Right cardiac atrium (tissue), 5 donors: ENCODE measurements at places on chromosomes 2 and 18. TPM values are rescaled to one million over a fixed set of nuclear protein-coding genes. Genes with fewer than 3 reads are reported as not detected.

GRCh38 chr2:14626873-14627272 lies 5.6 kb upstream of the LRATD1 start:
- DNase-seq: no peak

DNA sequence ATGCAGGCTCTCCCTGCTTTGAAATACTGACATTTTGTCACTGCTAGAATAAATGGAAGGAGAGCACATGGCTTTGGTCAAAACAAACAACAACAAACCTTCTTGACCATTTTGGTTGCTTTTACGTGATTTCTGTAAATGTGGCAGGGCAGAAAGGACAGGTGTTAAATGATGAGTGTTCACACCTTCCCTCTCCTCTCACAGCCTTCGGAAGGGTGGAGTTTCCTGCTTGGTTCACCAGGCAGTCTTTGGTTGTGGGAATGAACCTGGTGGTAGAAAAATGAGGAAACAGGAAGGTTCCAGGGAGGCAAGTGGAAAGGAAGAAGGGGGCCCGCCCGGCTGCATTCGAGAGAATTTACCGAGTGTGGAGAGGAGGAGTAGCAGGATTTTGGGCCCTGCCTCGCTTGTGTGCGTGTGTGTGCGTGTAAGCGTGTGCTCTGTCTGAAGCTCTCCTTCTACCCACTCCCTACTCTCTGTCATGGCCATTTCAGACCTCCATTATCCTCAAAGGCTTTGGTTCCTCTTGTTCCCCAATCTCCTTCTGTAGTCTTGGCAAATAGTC lies 23.7 kb upstream of the SPP2 start:
- DNase-seq: no peak

- DNase-seq: peak; percentile 56
Measured at GRCh38 chr2:168346725-168347477, 99.5 kb upstream of the STK39 start.

- DNase-seq: no peak
Measured at GRCh38 chr2:99181624-99182000, 628 bp downstream of the MRPL30 start.

- DNase-seq: peak; percentile 63
Measured at GRCh38 chr2:71691747-71692441, 238.5 kb downstream of the DYSF start.

- no peak for DNase-seq
Measured at GRCh38 chr2:40034198-40034597, 255.1 kb upstream of the THUMPD2 start.

DNA sequence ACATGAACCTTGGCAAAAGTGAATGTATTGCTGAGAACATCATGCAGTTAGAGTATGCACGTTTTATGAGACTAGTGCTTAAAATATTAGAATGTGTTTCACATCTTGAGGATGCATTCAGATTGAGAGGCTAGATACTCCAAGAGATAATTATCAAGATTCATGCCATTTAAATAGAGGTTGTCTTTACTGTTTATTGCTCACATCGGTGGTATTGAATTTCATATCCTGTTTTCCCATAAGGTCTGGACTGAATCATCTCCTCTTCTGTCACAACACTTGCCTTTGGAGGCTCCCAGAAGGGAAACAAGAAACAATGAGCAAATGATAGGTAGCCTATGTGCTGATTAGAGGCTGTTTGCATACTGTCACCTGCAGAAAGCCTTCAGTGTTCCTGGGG lies 83.8 kb downstream of the CLHC1 start:
- DNase-seq: no peak

DNA sequence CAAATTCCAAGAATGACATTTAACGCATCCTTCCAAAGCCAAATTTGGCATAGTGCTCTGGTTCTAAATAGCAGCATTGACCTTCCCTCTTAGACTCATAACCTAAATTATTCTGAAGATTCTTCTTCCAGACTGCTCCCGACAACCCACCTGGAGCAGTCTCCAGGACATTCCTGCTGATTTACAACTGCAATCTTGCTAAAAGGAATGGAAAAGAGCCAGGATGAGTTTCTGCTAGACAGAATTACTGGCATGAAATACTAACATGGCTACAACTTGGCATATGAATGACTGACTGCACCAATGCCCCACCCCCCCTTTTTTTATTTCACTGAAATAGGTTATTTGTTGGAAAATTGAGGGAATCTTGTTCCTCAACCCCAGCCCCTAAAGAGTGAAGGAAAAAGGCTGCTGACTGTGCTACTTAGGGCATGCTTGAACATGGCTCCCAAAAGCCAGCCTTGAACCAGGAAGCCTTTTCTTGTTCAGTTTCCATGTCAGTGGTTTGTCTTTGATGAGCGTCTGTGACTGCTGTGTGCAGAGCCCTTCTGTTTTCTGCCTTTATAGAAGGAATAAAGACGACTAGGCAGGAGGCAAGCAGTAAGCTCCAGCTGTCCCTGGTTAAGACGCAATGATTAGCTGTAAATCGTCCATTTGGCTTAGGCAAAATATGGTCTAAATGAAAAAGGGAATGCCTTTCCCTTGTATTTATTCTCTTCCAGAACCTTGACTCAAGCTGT lies 47.4 kb upstream of the ITGB6 start:
- DNase-seq: no peak

DNA sequence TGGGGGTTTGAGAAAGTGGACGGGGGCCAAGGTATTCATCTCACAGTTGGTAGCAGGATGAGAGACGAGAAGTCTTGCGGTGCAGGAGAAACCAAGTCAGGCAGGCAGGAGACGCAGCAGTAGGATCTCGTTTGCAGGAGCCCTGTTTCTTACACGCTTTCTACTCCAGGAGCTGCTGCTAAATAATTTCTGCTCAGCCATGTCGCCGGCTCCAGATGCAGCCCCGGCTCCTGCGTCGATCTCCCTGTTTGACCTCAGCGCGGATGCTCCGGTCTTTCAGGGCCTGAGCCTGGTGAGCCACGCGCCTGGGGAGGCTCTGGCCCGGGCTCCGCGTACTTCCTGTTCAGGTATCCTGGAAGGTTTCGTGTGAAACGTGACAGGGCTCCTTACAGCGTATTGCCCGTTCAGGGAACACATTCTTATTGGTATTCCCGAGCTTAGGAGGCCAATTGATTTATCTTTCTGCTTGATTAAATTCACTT lies 494 bp downstream of the ANKZF1 start:
- DNase-seq: no peak

DNA sequence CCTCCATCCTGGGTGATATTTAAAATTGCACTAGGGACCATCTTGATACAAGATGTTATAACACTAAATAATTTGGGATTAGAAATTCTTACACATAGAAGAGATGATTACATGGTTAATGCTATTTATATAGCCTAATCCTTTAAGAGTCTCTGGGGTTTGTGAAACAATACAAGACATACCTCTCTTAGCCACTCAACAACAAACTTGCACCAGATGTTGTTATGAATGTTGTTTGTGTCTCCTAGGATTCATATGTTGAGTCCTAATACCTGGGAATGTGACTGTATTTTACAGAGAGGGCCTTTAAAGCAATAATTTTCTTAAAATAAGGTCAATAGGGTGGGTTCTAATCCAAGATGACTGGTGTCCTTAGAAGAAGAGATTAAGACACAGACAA lies 678.3 kb downstream of the NYAP2 start:
- DNase-seq: no peak

- DNase-seq: no peak
Measured at GRCh38 chr2:149924028-149924427, 336.5 kb upstream of the MMADHC start.

DNA sequence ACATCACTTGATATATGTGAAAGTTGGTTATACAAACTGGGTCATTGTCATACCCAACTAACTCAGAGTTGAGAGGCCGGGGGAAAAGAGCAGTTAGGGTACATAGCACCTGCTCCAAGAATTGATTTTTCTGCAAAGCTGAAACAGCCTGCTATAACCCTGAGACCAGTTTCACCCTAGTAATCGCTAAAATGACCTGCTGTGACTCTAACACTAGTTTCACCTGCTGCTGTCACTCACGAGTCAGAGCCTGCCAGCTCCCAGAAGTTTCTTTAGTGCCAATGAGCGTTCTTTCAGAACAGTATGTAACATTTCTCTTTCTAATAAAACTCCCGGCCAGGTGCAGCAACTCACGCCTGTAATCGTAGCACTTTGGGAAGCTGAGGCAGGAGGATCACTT lies 28.0 kb downstream of the SRSF7 start:
- DNase-seq: no peak

DNA sequence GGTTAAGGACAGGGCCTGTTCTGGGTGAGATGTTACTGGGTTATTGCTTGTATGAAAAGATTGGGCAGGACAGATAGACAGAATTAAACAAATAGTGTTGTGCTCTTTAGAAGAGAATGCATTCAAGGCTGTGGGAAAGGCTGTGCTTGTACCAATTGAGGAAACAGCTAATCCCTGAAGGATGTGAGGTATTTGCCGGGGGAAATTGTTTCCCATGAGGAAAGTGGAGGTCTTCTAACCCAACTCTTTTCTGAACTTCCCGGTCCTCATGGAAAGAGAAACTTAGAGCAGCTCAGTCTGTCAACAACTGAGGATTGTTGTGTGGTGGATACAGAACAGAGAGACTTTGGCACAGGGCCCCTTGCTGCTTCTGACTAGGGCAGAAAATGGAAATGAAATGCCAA lies 9.5 kb downstream of the SLC1A4 start:
- DNase-seq: no peak

GRCh38 chr2:220117025-220117424 lies 489.6 kb downstream of the SLC4A3 start:
- no peak for DNase-seq

- DNase-seq: peak; percentile 55
Measured at GRCh38 chr2:233053928-233054784, 6.0 kb upstream of the INPP5D start.

DNA sequence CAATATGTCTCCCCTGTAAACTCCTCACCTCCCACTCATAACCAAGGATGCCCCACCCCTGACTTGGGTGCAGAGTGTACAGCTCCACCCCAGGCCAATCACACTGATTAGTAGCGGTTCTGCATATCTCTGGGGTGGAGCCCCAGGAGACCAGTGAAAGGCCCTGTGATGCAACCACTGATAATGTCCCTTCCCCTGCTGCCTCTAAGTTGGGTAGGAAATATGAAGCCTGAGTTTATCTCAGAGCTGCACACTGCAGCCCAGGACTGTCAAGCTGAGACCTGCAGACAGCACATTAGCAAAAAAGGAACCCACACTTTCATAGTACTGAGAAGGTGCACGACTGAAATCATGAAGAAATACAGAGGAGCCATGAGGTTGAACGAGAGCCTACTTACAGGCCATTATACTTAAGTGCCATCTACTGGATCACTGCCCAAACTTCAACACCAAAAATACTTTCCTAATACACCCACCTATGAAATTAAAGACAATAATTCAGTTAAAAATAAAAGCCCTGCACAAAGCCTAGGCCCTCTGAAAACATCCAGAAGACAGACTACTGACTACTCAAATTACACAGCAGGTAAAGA lies 455.4 kb upstream of the LRRTM4 start:
- DNase-seq: no peak

GRCh38 chr2:16126517-16127275 lies 186.3 kb downstream of the MYCN start:
- no peak for DNase-seq

The TNFAIP6 gene
- total RNA-seq: 3.5 TPM

The MYOM1 gene
- 337 TPM for total RNA-seq

The RUFY4 gene
- not detected for total RNA-seq

The LRRTM4 gene
- total RNA-seq: 0.59 TPM

The NT5C1B gene
- not detected for total RNA-seq
